ENCODE measurements at places on chromosomes 16 and 17. TPM values are rescaled to one million over a fixed set of nuclear protein-coding genes. Genes with fewer than 3 reads are reported as not detected.

Gene KRTAP9-8
- not detected for total RNA-seq

Gene CPHXL2
- not detected for total RNA-seq

Gene CDRT15L2
- total RNA-seq = not detected

Gene WFIKKN2
- total RNA-seq = not detected

Gene PDE6G
- total RNA-seq = not detected

Gene TLCD2
- 6.3 TPM for total RNA-seq

Gene CD300C
- total RNA-seq = 1.7 TPM

Gene RHBDL1
- total RNA-seq = 0.66 TPM

Gene PNMT
- 2.6 TPM for total RNA-seq

Gene CBFA2T3
- 6.6 TPM for total RNA-seq

Gene ABCA10
- 22.2 TPM for total RNA-seq

Gene HOXB4
- 2.0 TPM for total RNA-seq

Gene TAT
- total RNA-seq = 0.17 TPM

Gene KRT27
- not detected for total RNA-seq

Gene GP1BA
- not detected for total RNA-seq

Gene TBC1D28
- total RNA-seq = not detected

Gene NTN3
- not detected for total RNA-seq

Gene SUPT4H1
- 27.9 TPM for total RNA-seq

Gene SDK2
- total RNA-seq = under 0.01 TPM

Gene GPRC5C
- 19.8 TPM for total RNA-seq

Gene NPIPA2
- total RNA-seq = 3.1 TPM

Gene TIMP2
- total RNA-seq = 267 TPM

Gene ARHGAP44
- total RNA-seq = 1.5 TPM

Gene GPR142
- 0.22 TPM for total RNA-seq
